ENCODE measurements at places on chromosomes 16 and 17.

DNA sequence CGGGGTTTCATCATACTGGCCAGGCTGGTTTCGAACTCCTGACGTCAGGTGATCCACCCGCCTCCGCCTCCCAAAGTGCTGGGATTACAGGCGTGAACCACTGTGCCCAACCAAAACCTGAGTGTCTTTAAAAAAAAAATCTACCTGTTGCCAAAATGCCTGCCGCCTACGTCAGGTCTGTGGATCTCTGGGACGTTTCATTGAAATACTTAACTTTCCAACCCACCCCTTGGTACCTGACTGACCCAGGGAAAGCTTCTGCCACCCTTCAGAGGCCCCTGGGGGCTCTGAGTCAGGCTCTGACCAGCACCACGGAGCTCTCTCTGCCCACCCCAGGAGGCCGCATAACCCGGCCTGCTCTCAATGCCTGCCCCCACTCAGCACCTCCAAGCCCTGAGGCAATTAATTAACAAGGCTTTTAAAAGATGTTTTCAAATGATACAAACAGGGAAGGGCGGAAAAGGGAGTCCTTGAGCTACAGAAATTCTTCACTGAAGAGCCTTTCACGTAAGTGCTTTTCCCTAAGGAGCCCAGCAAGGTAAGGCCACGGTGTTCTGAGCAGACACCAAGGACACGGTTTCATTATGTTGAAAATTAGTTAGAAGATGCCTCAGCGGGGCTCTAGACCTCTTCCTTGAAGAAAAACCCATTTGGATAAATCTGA, 29.3 kb upstream of the GSG1L start:
- DNase-seq = peak; percentile 61
- peak overlapping the region; percentile 71 for H3K27ac ChIP-seq
- no peak overlapping the region for H3K4me3 ChIP-seq
- no peaks in the 10 kb centered on the region for H3K27me3 ChIP-seq

DNA sequence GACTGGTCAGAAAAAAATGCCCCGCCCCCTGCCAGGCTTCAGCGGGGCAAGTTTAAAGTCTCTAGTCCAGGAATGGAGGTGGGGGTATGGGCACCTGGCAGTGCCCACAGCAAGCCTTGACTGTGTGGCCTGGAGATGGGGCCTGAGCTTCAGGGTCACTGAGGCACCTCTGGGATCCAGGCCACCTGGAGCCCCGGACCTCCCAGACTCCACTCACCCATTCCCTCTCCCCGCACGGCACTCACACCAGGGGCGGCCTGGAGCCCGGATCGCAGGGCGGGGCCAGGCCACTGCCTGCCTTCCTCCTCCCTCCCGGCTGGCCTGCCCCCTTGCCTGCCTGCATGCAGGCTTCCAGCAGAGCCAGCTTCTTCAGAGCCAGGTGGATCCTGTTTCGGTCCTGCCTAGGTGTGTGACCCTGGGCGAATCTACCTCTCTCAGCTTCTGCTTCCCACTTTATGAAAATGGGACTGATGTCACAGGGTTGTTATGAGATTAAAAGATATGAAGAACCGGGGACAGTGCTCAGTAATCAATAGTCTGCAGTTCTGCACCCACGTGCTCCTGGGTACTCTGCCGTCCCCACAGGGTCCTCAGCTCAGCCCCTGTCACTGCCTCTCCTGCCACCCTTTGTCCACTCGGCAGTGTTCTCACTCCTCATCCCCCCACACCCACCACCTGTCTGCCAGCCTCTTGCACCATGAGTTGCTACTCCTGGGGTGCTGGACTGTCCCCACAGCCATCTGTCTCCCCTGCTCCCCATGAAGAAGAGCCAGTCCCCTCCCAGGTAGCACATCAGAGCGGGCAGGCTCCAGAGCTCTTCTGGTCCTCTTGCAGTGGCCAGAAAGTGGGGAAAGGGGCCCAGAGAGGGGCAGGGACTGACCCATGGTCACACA, 1.2 kb upstream of the TCAP start:
- no peak overlapping the region for H3K4me3 ChIP-seq
- H3K4me1 ChIP-seq = peaks cover 86% of the 10 kb centered on the region
- DNase-seq = no peak

DNA sequence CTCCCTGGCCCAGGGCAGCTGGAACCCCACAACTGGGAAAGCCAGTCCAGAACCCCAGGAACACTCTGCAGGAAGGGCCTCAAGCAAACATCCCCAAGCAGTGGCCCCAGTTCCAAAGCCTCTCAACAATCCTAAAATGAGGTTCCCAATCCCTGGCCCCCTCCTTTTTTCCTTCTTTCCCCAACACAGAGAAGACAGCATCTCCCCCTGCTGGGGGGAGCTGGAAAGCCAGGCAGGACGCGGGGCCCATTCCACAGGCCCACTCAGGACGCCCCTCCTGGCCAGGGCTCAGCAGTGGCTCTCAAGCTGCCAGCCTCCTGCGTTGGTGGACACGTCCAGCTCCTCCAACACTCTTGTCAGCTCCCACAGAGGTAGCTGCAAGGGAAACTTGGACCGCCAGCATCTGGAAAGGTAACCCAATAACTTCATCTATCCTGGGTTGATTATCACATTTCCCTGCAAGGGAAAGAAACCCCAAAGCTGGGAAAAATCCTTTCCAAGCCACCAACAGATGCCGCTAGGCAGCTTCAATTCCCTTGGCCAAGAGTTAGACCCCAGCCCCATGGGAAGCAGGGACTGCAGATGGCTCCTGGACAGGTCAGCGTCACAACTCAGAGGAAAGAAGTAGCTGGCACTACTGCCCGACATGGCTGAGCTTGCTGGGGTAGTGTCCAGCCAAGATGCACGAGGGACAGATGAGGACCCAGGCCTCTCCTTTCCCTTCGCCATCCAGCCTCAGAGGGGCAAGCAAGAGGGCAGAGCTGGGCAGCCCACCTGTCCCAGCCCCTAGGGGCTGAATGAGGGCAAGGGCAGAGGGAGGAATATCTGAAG, 7.6 kb downstream of the HDAC5 start:
- no peaks in the 10 kb centered on the region for H3K27me3 ChIP-seq
- H3K27ac ChIP-seq = no peak overlapping the region
- H3K4me3 ChIP-seq = no peak overlapping the region
- peaks cover 34% of the 10 kb centered on the region for H3K36me3 ChIP-seq
- H3K4me1 ChIP-seq = peaks cover 67% of the 10 kb centered on the region

DNA sequence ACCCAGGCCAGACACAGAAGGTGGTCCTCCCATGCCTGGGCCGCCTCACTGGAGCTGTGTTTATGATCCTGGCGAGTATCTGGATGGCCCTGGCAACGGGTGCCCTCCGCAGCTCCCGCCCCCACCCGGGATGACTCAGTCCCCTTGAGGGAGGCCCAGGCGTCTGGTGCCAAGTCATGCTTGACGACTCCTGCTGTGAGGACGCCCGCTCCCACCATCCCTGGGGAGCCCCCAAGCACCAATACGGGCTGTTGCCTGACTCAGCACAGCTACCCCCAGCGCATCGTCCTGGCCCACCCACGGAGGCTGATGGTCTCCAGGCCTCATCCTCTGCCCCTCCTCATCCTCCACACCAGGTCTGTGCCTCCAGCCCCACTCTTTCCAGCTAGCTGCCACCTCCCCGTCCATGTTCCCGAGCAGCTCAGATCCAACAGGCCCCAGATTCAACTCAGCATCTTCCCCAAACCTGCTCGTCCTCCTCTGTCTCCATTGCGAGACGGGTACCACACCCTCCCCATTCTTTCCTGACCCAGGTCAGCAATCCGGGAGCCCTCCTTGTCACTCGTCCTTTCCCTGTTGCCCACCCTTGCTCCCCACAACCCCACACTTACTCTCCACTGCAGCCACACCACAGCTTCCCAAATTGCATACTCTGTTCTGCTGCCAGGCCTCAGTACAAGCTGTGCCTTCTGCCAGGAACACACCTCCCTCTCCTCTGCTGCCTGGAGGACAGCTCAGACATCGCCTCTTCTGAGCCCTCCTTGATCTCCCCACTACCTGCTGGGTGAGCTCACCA, 2.6 kb downstream of the CAMKK1 start:
- H3K27ac ChIP-seq = no peak overlapping the region
- peak; percentile 70 for DNase-seq
- no peaks in the 10 kb centered on the region for H3K27me3 ChIP-seq
- peaks cover 3% of the 10 kb centered on the region for H3K36me3 ChIP-seq
- peaks cover 76% of the 10 kb centered on the region for H3K4me1 ChIP-seq
- H3K4me3 ChIP-seq = no peak overlapping the region

DNA sequence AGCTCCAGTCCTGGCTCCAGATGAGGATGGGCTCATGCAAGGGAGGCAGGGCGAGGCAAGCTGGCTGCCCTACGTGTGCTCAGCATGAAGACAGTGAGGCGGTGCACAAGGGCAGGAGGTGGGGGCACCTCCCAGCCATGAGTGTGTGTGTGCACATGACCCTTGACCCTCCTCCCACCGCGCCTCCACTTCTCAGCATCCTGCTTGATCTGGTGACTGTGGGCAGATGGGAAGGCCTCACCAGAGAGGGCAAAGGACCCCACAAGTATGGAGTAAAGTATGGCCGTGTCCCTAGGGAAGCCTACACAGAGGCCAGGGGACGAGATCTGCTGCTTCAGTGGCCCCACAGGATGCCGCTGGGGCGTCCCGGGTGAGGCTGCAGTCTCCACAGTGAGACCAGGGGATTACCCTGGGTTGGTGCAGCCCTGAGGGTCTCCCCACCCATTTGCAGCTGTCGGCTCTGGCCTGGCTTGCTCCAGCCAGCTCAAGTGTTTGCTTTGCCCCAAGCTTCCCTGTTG, 7.9 kb upstream of the RNF222 start:
- H3K27me3 ChIP-seq = no peaks in the 10 kb centered on the region
- DNase-seq = no peak
- H3K4me3 ChIP-seq = no peak overlapping the region
- no peaks in the 10 kb centered on the region for H3K36me3 ChIP-seq
- no peak overlapping the region for H3K27ac ChIP-seq

DNA sequence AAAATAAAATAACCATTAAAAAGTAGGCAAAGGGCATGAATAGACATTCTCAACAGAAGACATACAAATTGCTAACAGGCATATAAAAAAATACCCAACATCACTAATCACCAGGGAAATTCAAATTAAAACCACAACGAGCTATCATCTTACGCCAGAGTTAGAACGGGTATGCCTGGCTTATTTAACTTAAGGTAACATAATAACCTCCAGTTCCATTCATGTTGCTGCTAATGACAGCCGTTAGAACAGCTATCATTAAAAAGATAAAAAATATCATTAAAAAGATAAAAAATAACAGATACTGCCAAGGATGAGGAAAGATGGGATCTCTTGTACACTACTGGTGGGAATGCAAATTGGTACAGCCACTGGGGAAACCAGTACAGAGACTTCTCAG, 89.3 kb downstream of the GAS7 start:
- no peak for DNase-seq
- H3K4me1 ChIP-seq = peaks cover 14% of the 10 kb centered on the region
- peaks cover 3% of the 10 kb centered on the region for H3K27me3 ChIP-seq
- H3K27ac ChIP-seq = no peak overlapping the region
- no peaks in the 10 kb centered on the region for H3K36me3 ChIP-seq

DNA sequence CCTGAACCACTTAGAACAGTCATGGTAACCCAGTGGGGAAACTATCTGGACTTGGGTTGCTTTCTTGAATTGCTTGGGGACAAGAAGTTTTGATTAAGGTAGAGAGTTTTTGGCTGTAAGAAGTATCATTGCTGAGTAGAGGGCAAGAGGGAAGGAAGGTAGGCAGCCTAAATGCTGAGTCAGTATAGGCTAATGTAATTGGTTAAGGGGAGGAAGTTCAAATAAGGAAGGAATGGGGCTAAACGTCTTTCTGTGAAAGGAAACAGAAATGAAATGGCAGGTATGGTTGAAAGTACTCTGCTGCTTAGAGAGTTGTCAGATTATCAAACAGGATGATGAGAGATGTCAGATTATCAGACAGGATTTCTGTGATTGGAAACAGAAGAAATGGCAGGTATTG, 20.3 kb downstream of the KPNB1 start:
- H3K27ac ChIP-seq = no peak overlapping the region
- H3K36me3 ChIP-seq = peaks cover 98% of the 10 kb centered on the region
- DNase-seq = no peak
- H3K27me3 ChIP-seq = no peaks in the 10 kb centered on the region
- peaks cover 5% of the 10 kb centered on the region for H3K4me1 ChIP-seq
- no peak overlapping the region for H3K4me3 ChIP-seq

DNA sequence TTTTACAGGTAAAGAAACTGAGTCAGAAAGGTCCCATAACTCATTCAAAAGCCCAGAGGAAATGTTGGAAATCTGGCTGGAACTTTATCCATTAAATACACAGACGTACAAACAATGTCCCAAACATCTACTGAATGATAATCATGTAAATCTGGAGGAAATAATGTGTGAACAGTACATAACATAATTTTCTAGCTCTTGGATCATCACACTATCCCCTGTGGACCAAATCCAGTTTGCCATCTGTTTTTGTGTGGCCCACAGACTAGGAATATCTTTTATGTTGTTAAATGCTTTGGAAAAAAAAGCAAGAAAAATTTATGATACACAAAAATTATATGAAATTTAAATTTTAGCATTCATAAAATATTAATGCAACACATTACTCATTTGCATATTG, 389.9 kb upstream of the SOX9 start:
- H3K4me1 ChIP-seq = no peaks in the 10 kb centered on the region
- DNase-seq = no peak
- H3K27me3 ChIP-seq = no peaks in the 10 kb centered on the region
- no peak overlapping the region for H3K27ac ChIP-seq
- no peaks in the 10 kb centered on the region for H3K36me3 ChIP-seq

DNA sequence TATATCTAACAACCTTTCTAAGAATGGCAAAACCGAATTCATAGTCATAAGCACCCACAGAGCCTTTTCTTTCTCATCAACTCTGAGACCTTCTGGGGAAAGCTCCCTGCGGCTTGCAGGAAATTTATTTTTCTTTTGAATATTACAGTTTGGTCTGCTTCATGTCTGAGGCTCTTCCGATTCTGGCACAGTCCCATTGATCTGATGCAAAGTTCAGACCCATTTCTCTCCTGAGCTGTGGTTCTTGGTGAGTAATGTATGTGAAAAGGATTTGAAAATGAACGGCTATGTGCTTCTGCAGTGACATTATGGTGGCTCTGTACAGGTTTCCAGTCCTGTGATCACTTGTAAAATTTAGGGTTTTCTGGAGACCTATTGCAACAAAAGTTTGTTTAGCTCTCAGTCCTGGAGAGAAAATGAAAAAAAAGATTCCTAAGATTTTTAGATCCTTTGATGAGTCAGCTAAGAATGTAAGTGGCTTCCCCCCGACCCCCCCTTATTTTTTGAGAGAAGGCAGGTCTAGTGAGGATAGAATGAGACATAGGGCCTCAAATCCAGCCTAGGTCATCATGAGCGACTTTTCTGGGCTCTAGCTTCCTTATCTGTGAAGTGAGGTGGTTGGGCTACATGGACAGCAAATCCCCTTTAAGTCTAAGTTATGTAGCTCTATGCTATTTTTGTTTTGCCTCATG, 4.6 kb downstream of the GAN start:
- no peaks in the 10 kb centered on the region for H3K27me3 ChIP-seq
- no peak for DNase-seq
- peaks cover 28% of the 10 kb centered on the region for H3K4me1 ChIP-seq

DNA sequence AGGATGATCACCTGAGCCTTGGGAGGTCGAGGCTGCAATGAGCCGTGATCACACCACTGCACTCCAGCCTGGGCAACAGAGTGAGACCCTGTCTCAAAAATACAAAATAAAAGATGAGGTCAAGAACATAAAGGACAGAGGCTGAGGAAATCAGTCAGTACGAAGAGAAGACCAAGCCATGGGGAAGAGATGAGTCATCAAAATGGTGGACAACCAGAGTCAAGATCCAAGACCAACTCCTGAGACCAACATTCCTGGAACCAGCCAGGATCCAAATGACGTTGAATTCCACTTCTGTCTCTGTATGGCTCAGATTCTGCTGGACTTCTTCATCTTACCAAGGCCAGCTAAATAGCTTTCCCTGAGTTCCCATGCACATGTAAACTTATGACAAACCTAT, 44.8 kb upstream of the NOG start:
- DNase-seq = no peak
- H3K4me1 ChIP-seq = no peaks in the 10 kb centered on the region
- H3K4me3 ChIP-seq = no peak overlapping the region

GRCh38 chr16:78434401-78434800, 334.9 kb downstream of the WWOX start:
- no peaks in the 10 kb centered on the region for H3K36me3 ChIP-seq
- no peaks in the 10 kb centered on the region for H3K27me3 ChIP-seq
- no peaks in the 10 kb centered on the region for H3K4me1 ChIP-seq

Data from lower lobe of right lung (tissue), 2 donors.